ENCODE measurements at places on chromosomes 16 and 17. TPM values are rescaled to one million over a fixed set of nuclear protein-coding genes. Genes with fewer than 3 reads are reported as not detected.

DNA sequence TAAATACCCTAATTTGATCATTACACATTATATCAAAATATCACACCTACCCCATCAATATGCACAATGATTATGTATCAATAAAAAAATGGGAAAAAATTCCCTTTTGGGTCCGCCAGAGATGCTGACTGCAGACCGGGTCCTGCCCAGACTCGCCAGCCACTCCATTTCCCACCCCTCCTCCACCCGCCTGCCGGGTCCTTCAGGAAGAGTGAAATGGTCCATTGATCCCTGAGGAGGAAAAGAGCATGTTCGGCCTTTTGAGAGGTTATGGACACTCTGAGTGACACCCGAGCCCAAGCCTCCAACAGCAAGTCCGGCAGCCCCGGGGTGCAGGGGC lies 123.9 kb upstream of the ZFHX3 start:
- DNase-seq: peak; percentile 70

DNA sequence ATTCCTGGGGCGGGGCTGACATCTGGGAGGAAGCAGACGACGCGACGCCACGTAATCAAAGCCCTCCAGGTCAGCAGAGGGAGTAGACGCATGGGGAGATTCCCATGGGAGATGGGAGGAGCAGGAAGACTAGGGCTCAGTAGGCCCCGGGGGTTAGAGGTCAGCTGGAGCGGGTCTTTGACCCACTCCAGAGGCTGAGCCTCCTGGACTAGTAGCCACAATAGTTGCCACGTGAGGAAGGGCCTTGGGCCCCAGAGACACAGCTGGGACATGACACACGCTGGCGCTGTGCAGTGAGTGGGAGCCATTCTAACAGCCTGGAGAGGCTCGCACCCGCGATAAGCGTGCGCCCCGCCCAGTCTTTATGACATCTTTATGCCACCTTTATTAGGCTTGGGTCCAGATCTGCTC lies 95.7 kb upstream of the AMZ2 start:
- DNase-seq: no peak

DNA sequence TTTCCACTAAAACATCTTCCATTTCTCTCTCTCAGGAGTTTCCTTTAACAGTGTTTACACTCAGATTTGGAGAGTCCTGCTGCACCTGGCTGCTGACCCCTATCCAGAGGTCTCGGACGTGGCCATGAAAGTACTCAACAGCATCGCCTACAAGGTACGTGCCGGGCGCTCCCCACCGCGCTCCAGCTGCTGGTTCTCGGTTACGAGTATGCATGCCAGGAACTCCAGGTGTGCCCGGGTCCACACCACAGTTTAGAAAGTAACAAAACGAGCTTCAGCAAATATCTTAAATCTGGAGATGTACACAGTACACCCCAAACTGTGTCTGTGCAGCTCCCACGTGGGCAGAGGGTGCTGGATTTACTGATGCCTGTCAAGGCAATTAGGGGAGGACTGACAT lies 82.9 kb upstream of the CHMP6 start:
- DNase-seq: no peak

DNA sequence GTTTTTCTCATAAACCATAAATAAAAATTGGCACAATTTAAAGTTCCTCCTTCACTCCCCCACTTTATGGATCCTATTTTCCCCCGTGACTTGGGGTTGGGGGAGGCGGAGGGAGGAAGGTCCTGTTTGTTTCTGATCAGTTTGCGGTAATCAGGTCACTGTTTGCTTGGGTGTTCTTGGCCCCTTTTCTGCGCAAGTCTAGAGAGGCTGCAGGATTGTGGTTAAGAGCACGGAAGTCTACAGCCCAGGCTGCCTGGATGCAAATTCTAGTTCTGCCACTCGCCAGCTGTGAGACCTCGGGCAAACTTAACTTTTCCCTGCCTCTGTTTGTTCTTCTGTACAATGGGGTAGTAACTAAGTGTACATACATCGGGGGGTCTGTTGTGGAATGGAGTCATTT lies 12.1 kb downstream of the ATP2C2 start:
- DNase-seq: no peak

TBC1D3B gene
- not detected for total RNA-seq

ZP2 gene
- not detected for total RNA-seq

All from thyroid gland (tissue), 4 donors.